AG10803 (cell line): ENCODE measurements at places on chromosomes 16 and 17.

DNA sequence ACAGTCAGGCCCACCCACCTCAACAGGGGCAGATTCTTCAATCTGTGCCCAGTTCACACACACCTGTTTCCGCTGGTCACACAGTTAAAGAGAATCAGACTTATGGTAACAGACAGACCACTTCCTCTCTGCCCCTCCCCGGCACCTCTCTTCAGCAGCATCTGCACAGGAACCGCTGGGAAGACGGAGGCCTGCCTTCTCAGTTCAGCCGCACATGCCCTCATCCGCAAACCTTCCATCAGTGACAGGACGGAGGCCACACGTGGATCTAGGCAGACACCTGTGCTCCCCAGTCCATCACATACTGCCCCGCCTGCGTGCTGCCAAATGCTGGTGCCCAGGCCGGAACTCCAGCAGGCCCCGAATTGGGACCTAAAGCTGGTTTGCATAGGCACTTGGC lies 10.3 kb downstream of the PHB1 start:
- DNase-seq = no peak

GRCh38 chr16:69465881-69466280 lies 41.5 kb downstream of the CYB5B start:
- DNase-seq = no peak

- DNase-seq = peak; percentile 57
Measured at GRCh38 chr17:6456914-6457687, 12.8 kb downstream of the PIMREG start.

DNA sequence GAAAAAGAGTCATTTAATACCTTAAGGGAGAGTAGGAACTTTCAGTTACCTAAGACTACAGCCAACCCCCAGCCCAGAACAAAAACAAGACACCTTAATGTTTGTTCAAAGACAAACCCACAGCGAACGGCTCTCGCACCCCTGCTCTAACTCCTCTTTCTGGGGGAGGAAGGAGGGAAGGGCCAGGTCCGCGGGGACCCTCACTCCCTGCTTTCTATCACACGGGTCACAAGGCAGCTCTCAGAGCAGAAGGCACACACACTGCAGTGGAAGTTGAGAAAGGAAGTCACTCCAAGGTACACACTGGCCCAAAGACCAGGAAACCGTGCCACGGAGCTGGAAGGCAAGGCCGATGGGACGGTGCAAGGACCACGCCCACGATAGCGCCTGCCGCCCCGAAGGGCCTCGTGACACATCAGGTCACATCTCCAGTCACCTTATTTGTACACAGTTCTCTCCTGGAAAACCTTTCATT lies 10.0 kb downstream of the LITAFD start:
- DNase-seq = no peak

- DNase-seq = no peak
Measured at GRCh38 chr17:56781906-56782305, 51.8 kb downstream of the C17orf67 start.

GRCh38 chr17:31900877-31901276 lies 631 bp downstream of the UTP6 start:
- DNase-seq = peak; percentile 44
